ENCODE measurements at places on chromosomes 3 and 15.

DNA sequence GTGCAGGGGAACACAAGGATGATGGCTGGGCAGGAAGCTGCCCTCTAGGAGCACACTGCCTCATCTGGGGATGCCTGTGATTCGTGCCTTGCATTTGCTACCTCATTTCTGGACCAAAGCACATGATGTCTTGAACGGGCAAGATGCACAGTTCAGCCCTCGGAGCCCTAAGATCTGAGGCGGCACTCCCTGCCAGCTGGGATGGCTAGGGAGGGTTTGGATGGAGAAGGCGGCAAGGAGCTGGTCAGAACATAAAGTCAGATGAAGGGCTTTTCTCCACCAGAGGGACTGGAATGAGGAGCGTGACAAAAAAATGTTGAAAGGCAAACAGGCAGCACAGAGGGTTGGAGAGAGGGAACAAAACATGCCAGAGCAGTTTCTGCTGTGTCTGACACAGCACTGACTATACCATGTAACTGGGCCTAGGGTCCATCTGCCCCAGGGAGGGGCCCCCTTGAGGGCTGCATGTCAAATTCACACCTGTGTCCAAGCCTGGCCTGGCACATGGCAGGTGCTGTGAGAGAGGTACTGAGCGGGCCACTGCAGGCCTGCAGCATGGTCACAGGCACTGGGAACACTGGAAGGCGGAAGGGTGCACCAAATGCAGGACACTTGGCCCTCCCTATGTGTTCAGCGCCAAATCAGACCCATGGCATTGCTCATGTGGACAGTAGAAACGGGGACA is 21.7 kb downstream of the TMEM43 start:
- DNase-seq = no peak

GRCh38 chr15:75328493-75329314 is 7.2 kb upstream of the COMMD4 start:
- no peak for DNase-seq

DNA sequence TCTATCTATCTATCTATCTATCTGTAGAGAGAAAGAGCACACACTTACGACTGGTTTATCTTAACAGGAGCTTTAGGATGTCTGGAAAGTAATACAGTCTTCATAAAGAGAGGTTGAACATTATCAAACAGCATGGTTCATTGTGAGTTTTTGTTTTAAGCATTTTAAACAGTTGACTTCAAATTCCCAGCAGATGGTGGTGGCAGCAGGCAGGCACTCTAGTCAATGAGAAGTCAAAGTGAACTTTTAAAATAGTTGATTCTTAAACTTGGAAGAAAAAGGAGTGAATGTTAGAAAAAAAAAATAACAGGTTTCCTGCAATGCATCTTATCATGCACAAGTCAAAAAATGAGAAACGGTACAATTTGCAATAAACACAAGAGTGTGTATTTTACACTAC is 432.7 kb downstream of the IL5RA start:
- no peak for DNase-seq

DNA sequence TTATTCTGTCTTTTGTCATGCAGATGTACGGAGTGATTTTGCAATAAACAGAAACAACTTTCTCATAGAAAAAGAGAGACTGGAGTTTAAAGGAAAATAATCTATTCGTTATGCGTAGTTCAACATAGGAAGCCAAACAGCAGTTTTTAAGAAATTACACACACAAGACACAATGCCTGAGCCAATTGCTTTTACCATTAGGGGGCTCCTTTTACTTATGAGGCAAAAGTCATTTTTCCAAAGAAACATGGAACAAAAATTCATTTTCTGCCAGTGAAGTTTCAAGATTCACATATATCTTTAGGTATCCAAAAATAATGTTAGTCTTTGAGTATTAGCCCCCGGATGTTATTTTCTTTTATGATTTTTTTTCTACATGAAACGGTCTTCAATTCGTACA is 10.7 kb downstream of the CNTN6 start:
- no peak for DNase-seq

DNA sequence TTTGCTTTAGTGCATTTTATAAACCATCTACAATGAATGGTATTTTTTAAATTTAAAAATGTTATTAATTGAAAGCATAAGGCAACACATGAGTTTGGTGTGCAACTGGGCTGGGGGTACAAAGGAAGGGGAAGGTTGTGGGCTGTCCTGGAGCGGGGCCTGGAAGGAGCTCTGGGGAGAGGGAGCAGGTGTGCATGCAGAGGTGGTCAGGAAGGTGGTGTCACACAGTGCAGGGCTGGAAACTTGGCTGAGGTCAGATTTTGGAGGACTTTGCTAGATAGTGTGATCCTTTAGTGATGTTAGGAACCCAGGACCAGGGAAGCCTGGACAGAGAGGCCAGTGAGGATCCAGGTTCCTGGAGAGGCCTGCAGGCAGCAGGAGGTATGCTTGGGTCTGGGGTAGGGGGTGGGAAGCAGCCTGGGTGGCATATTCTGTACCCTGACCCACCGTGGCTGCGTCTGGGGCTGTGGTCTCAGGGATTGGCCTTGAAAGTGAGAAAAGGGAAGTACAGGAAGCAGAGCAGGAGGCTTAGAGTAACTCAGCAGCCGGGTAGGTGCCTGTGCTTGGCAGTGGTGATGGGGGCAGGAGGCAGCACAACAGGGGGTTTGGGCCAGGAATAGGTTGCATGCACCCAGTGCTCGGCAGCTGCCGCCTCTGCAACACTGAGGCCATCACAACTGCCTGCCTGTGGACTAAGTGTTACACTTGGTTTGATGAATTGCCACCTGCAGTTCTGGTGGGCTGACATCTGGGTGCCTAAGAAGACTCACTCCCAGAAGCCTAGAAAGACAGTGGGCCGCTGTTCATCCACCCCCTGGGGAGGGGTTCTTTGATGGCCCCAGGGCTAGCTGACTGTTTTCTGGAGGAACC is 33.0 kb downstream of the KY start:
- DNase-seq = no peak

GRCh38 chr3:101229681-101230080 is 90.7 kb downstream of the IMPG2 start:
- DNase-seq = no peak

DNA sequence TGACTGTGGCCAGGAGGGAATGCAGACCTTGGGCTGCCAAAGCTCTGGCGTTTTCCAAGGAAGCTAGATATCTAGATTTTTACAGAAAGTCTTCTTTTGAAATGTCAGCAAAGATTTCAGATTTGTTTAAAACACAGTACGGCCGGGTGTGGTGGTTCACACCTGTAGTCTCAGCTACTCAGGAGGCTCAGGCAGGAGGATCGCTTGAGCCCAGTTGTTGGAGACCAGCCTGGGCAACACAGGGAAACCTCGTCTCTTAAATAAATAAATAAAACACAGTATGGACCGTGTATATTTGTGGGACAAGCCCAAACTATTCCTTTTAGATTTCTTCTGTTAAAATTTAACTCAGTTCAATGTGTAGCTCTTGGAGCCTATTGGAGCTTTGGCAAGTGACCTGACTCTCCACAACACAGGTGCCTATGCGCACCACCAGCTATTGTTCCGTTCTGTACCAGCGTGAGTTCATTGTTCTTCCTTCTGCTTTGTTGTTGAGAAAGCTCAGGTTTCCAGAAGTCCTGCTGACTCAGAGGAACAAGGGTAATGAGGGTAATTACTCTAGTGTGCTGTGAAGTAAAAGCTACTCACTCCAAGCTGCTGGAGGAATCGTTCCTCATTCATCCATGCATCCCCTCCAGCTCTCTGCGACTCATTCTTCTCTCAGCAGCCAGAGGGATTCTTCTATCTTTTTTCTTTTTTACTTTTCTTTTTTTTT is 73.1 kb upstream of the SLC6A6 start:
- DNase-seq = no peak

DNA sequence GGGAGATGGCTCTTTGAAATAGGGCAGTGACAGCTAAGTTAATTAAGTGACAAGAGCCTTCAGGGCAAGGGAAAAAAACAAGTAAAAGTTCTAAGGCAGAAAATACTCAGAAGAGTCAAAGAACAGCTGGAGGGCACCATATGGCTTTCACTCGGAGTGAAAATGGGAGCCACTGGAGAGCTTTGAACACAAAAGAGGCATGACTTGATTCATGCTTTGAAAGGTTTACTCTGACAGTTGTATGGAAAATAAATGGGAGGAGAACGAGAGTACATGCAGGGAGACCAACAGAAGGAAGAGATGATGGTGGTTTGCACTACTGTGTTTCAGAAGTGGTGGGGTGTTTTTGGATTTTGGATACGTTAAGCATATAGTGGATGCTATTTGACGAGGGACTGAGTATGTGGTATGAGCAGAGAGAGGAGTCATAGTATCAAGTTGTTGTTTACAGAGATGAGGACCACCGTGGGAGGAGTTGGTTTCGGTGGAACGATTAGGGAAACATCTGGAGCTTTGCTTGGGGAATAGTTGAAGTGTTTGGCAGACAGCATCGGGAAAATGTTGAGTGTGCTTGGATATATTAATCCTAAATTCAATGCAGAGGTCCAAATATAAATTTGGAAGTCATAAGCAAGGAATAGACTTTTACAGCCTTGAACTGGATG is 411.5 kb downstream of the GABRG3 start:
- no peak for DNase-seq

- no peak for DNase-seq
Observed at GRCh38 chr3:134236505-134237170, 14.0 kb downstream of the RYK start.

GRCh38 chr3:60220768-60221167 is 1030.5 kb downstream of the FHIT start:
- no peak for DNase-seq

GRCh38 chr15:68470976-68471375 is 39.0 kb upstream of the ITGA11 start:
- no peak for DNase-seq

GRCh38 chr15:69947394-69947793 is 150.3 kb downstream of the TLE3 start:
- no peak for DNase-seq

DNA sequence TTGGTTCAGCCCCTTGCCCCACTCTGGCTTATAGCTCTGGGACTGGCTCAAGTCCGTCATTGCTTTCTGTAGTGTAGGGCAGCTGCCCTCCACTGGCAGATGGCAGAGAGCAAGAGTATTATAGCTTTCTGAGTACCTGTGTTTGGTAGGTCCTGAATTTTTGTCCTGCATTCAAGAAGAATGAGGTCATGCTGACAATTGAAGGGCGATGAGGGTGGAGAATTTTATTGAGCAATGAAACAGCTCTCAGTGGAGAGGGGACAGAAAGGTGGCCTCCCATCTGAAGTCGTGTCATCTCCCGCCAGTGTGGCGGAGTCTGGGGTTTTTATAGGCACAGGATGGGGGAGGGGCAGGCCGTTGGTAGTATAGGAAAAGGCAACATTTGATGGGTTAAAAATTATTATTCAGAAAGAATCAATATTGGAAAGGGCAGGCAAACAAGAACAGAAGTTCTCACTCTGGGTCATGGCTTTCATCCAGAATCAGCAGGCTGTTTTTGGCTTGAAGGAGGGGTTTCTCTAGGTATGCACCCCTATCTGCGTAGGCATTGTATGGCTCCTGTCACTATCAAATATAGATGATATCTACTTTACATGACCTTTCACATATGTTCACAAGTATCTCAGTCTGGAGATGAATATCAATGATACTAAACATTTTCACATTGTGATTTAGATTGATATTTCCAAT is 1239.7 kb upstream of the ALCAM start:
- no peak for DNase-seq

- no peak for DNase-seq
Observed at GRCh38 chr3:5245927-5246326, 58.4 kb downstream of the EDEM1 start.

- no peak for DNase-seq
Observed at GRCh38 chr3:116046350-116046749, 398.9 kb downstream of the LSAMP start.

GRCh38 chr3:74023395-74023794 is 398.7 kb upstream of the PDZRN3 start:
- no peak for DNase-seq

DNA sequence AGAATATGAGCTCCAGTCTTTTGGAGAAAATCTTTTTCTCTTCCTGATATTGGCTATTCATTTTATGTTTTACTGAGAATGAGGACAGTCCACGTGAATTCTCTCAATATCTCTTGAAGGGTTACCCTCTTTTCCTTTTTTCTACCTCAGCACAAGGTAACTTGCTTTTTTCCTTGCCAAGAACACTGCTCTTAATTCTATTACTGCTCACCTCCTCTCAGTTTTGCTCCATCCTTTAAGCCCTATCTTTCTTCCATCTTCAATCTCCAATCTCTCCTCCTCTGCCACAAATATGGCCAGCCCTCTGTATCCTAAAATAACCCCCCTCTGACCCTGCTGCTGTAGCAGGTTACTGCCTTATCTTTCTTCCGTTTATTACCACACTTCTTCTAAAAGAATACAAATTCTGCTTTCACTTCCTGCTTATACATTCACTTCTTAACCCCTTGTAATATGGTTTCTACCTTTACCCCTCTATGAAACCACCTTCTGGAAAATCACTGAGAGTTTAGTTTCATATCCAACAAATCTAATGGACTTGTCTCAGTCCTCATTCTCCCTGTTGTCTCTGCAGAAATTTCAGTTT is 89.0 kb downstream of the NFKBIZ start:
- no peak for DNase-seq

DNA sequence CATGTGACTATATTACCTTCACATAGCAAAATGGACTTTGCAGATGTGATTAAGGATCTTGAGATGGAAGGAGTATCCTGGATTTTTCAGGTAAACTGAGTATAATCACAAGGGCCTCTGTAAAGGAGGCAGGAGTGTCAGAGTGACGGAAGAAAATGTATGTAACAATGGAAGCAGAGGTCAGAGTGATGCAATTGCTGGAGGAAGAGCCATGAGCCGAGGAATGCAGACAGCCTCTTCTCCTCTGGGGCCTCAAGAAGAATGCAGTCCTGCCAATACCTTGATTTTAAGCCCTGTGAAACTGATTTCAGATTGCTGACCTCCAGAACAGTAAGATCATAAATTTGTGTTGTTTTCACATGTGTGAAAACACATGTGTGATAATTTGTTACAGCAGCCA is 15.1 kb downstream of the HEMK1 start:
- no peak for DNase-seq

DNA sequence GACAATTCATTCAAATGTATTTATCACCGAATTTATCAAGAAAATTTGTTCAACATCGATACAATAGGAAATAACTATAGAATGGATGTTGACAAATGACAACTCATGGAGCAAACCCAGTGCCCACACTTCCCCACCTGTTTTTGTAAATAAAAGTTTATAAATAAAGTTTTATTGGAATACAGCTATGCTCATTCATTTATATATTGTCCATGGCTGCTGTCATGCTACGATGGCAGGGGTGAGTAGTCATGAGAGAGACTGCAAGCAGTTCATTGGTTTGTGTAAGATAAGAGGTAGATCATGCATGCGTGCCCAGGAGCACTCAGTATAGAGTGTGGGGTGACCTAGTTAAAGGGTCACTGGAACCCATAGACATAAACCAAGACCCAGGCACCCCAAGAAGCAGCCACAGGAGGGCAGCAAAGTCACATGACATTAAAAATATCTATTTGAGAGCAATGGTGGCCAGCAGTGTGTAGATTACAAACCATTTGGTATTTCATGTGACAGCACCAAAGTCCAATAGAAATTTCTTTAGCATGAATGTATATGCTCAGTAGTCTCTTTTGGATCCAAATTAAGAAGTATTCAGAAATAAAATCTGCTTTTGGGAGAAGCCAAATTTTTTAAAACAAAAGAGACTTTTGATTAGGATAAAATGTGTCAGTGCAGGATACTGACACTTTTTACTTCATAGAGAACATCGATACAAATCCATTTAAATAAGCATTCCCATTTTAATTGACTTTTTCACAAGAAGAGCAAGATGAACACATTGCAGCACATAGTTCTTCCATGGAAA is 794.8 kb downstream of the MCTP2 start:
- peak; percentile 80 for DNase-seq
